SK-N-SH treated with all-trans-retinoic acid at 6 μM for 48 hours (cell line): ENCODE measurements at places on chromosomes 2 and 18.

DNA sequence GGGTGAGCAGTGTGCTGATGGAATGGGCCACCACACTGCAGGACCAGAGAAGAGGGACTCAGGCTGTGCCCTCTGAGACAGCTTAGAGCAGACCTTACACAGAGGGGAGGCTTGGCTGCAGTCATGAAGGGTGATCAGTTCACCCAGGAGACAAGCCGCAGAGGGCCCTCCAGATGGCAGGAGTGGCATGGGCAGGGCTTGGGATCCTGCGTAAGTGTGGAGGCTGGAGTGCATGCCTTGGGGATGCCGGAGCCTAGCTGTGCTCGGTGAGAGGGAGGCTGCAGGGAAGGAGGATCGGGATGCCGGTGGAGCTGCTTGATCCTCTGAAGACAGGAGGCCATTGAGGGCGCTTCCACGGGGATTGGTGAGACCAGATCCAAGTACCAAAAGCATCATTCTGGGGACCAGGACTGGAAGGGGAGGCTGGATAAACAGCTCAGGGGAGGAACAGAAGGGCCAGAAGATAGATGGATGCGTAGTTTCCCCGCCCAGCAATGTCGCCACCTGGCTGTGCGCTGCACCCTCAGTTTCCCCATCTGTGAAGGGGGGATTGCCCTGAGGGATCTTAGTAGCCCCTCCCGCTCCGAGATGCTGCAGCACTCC, 163.4 kb downstream of the INHBB start:
- ATAC-seq = no peak

DNA sequence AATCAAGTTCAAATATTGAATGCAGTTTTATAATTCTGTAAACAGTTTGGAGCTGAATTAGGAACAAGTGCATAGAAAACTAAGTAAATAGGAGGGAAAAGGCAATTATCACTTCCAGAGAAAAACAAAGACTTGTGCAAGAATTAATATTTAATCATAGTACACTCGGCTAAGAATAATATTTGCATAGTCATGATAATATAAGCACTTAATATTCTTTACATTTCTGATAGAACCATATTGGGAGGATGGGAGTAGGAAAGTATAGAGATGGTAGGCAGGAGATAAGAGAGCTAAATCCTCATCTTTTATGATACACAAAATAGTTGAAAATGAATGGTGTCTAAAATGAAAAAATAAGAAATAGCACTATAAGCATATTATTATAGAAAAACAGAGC, 27.4 kb upstream of the TNFAIP6 start:
- no peak for ATAC-seq

GRCh38 chr2:237700512-237701032, 73.2 kb downstream of the LRRFIP1 start:
- peak; percentile 3; the same call in 2 of the 3 replicates for ATAC-seq

DNA sequence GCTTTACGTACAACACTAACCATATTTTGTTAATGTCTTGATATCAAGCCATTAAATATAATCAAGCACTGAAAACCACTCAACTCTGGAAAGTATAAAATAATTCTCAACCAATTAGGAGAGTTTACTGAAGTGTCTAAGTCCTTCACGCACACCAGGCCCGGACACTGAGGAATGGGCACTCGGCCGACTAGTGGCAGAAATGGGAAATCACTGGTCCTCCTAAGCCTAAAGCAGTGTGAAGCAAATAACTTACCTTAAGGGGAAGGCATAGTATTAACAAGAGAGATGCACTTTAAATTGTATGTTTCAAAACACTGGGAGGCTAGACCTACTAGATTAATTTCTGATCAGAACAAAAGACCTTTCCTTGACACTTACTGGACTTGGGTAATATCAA, 45.7 kb downstream of the FAM210A start:
- ATAC-seq = peak; percentile 56; the same call in 2 of the 3 replicates

DNA sequence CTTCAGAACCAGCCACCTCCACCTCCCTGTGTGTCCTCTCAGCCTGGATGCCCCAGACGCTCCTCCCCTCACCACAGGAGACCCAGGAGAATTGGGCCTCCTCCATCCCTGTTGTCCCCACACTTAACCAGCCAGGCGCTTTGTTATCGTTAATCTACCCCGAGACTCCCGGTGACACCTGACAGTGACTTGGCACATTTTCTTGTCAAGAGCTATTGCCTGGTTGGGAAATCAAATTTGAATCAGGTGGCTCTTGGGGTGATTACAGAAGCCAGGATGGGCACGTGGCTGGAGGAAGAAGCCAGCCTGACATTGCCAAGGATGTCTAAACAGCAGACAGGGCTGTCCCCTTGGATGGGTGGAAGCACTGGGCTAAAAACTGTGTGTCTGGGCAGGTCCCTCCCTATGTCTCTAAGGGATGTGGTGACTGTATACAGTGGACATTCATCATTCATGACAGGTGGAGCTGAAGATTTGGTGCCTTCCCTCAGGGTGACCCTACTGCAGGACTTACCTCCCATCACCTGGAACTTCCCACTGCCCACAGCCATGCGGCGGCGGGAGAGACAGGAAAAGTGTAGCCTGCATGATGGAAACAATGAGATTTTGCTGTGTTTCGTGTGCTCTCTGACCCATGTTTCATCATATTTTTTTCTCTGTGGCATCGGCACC, 157.2 kb upstream of the CAPN13 start:
- ATAC-seq = no peak

DNA sequence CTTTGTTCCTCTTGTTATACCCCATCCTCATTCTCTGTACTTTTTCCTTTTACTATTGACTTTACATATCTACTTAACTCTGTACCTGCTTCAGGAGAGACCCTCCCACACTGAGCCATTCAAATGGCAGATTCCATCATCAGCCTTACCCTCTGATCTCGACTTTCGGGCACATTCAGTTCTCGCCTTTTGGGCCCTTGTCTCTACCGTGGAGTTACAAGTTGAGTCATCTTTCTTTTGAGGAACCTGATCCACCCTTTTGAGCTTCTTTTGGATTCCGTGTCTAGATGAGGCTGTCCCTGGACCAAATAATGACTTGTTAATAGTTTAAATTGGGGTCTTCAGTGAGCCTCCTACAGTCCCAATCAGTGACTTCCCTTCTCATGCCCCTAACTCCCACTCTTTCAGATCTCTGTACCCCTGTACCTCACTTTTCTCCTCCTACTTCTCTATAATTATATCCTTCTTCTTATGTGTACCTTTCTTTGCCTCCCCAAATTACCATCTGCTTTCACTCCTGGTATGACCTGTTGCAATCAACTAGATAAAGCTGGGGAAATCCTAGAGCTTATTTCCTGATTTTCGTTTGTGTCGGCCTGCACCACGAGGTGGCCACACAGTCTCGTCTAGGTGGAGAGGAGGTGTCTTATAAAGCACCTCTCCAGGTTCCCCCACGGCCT, 17.2 kb downstream of the SP110 start:
- no peak for ATAC-seq

DNA sequence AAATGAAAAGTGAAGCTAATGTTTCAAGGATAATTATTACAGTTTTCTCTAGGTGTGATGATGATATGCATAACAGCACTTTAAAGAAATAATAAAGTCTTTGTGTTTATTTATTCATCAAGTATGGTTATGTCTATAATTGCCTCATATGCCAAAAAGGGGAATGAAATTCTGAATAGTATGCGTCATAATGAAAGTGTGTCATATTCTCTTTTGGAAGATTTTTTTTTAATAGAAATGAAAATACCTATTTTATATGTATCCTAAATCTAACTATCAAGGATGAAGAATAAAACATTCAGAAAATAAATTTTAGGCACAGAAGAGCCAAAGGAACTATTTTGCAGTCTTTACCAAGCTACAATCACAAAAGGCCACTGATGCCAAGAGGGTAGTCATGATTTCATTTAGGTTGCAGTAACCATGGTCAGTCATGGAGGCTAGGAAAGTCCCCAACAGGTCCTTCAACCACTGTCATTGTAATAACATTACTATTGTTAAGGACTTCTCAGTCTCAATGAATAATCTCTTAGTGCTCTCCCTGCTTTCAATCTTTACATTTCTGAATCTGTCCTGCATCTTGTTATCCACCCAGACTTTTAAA, 712.5 kb downstream of the DCDC2C start:
- no peak for ATAC-seq

DNA sequence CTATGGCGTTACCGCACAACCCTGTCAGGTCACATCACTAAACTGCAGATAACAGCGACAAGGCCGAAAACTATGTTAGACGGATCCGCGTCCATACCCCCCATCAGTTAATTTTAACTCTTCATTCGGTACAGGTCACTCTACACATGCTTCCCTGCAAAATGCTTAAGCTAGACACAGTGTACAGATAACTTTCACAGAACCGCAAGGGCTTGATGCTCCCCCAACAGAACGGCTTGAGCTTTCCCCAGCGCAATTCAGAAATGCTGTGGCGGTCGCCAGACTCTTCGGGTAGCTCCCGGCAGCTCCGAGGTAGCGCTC, 283 bp upstream of the RBBP8 start:
- peak; percentile 71 for ATAC-seq
